ENCODE measurements at places on chromosomes 1 and 21. TPM values are rescaled to one million over a fixed set of nuclear protein-coding genes. Genes with fewer than 3 reads are reported as not detected.

Gene TMEM125
- total RNA-seq: not detected

Gene CRABP2
- total RNA-seq: 62.7 TPM

Gene GPR137B
- total RNA-seq: 6.8 TPM

Gene ABCG1
- total RNA-seq: 0.08 TPM

DNA sequence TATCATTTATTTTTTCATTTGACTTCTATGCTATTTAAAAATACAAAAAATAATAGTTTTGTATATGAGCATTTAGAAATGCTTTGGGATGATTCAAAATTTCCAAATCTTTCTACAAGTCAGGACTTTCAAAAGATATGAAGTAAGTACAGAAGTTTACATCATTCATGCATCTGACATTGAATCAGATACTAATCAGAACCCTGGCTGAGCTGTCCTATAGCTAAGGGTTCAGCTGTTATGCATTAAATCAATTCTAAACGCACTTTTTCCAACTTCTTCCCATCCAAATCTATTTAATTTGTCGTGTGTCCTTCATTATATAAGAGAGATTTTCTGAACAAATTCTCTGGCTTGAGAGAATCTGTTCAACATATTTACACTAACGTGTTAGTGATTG lies 779.4 kb downstream of the LTN1 start:
- DNase-seq: peak; percentile 19

DNA sequence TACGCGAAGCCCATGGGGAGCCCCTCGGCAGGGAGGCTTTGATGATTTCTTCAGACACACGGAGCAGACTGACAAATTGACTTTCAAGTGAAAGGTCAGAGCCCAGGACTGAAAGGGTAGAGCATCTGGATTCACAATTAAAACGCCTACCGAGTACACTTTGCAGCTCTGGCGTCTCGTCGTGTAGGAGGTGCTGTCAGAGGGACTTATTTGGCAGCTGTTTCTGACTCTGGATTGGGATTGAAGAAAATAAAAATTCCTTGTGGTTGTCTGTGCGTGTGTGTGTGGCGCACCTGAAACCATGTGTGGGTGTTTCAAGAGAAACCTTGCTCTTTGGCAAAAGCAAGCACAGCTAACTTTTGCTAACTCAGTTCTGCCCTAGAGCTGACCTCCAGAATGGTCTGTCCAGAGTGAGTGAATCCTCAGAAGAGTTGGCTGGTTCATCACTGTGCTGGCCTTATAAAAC lies 348.7 kb downstream of the HLX start:
- DNase-seq: no peak

GRCh38 chr1:15167386-15167785 lies 13.8 kb downstream of the TMEM51 start:
- no peak for DNase-seq
